Stimulated activated CD4-positive, alpha-beta T cell treated with anti-CD3 and anti-CD28 coated beads, Interleukin-2, amount 100 ng/mL, for 4 hours (primary cell): ENCODE measurements at places on chromosomes 11 and 22.

- no peak for DNase-seq
Observed at GRCh38 chr11:32821517-32821916, 8.2 kb upstream of the PRRG4 start.

- DNase-seq: no peak
Observed at GRCh38 chr22:31179345-31179744, 19.4 kb downstream of the RNF185 start.

GRCh38 chr11:63369165-63369970 is at the start of gene SLC22A9:
SLC22A9 (plus strand) TSS chr11:63369785; CDS start chr11:63370057, 272 bp downstream.
- DNase-seq: no peak

- no peak for DNase-seq
Observed at GRCh38 chr11:103359216-103359615, 250.0 kb downstream of the DYNC2H1 start.

GRCh38 chr22:49294656-49295464 is 532.8 kb downstream of the BRD1 start:
- DNase-seq: no peak

DNA sequence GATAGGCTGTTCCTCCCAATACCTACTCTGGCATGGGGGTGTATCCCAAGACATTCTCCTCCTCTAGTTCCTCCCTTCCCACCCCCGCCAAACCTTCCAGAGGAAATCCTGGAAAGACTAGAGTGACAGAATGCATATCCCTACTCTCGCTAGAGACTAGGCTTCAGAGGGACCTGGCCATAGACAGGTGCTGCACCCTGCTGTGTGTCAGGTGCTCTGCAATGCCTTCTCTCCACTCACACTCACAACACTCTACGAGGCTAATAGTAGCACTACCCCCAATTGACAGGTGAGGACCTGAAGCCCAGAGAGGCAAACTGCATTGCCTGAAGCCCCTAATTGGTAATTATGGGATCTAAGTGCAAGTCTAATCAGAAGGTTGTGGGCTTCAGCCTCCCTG is 46.2 kb upstream of the LMO1 start:
- no peak for DNase-seq

GRCh38 chr11:121246021-121246768 is 46.4 kb upstream of the SC5D start:
- DNase-seq: no peak

DNA sequence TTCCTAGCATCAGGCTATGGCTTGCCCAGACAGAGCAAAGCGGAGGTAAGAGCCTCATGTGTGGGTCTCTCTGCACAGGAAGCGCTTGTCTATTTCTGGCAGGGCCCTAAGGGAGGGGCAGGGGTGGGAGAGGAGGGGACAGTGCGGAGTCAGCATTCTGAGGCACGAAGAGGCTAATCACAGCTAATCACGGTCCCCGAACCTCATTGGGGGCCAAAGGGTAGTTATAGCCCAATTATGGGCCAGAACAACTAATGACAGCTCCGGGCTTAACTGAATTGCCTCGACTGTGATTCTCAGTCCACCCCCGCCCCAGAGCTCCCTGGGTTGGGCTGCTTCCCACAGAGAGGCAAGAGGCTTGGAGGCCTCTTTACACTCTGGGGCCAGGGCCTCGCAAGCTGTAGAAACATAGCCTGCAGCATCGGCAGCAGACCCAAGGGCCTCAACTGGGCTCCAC is 72.7 kb upstream of the PRDM11 start:
- no peak for DNase-seq

GRCh38 chr11:14070896-14071295 is 108.4 kb downstream of the SPON1 start:
- DNase-seq: no peak

- DNase-seq: no peak
Observed at GRCh38 chr11:78414321-78415051, 3.1 kb downstream of the GAB2 start.

DNA sequence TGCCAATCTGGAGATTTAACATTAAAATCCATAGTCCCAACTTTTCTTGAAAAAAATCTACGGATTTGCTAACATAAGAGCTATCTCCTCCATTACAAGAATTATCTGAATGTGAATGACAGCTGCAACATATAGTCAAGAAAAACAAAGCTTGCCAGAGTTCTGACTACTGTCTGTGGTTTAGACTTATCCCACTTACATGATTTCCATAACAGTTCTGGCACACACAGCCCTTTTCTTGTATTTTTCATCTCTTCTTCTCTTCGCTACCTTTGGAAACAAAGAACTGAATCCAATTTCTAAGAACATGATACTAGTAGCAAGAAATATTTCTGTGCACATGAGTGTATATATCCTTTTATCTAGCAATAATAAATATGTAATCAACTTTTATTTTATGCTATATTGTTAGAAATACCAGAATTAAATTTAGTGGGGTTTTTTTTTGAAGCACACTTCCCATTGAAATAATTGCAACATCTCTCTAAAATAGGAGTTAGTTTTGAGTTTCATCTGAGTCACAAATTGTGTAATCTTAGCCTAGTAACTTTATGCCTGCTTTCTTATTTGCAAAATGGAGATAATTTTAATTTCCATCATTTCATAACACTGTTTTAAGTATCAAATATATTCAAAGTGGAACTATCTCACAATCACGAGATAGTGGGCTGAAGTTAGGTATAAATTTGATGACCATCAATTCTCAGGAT is 1217.6 kb downstream of the JRKL start:
- DNase-seq: no peak

GRCh38 chr11:71504531-71504930 is 22.5 kb upstream of the KRTAP5-7 start:
- DNase-seq: no peak

DNA sequence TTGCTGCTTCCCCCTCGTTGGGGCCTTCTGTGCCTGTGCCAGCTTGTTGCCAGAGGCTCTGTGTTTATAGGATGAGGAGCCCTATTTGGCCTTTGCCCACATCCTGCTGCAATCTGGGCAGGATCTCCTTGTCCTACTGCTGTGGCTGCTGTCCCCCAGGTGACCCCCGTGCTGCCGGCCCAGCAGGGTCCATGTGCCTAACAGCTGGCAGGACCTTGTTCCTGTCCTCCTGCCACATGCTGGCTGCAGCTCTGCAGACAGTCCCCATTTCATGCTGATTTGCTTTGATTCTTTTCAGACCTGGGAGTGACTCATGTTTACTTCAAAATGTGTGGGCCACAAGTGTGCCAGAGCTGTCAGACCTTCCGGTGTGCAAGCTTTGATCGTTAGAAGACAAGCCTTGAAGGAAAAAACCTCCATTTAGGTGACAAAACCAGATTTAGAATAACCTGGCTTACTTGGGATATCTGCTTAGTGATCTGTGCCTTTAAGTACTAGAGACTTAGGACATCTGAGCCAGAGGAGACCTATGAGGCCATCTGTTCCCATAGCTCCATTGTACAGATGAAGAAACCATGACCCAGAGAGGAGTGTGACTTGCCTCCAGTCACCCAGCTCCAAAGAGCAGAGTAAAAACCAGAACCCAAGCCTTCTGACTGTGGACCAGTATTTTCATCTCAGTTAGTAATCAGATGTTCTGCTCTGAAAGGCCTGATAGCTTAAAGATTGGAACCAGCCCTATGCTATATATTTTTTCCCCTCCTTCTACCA is 11.1 kb downstream of the NAV2 start:
- peak; percentile 36 for DNase-seq

DNA sequence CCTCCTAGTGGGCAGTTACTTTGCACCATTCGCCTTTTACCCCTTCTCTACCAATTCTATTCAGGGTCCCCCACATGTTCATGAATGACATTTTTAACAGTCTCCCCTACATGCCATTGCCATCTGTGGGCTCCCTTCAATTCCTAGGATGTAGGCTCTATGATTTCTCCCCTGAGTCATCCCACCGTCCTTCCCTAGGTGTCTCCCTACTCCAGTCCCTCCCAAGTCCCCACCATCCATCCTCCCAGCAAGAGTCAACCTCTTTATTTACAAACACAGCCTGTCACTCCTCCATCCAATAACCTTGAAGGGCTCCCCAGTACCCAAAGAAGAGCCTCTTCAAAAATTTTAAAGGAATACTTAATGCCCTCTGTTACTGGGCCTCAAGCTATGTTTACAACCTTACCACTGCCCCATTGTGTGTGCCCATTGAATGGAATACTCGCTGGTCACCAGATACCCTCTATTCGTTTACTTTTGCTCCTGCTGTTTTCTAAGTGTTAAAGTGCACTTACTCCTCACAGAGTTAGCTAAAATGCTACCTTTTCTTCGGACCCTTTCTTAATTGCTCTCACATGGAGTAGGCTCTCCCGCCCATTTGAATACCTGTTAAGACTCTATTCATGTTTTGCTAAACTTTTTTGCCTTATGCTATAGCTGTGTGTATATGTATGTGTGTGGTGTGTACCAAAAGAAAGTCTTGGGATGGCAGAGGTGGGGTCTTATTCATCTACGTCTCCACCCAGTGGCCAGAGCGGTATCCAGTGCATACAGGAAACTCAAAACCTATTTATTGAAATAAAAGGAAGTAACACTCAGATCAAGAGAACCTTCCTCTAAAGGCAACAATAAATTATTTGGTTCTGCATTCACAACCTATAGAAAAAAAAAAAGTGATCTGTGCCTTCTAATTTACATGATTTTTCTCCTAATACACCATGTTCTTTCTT is 235.8 kb upstream of the CCDC90B start:
- DNase-seq: no peak

GRCh38 chr22:30627471-30627870 is 8.1 kb upstream of the SLC35E4 start:
- DNase-seq: no peak

- no peak for DNase-seq
Observed at GRCh38 chr11:27902981-27903624, 202.8 kb upstream of the BDNF start.

- DNase-seq: no peak
Observed at GRCh38 chr11:113689768-113690618, 16.1 kb downstream of the TMPRSS5 start.

DNA sequence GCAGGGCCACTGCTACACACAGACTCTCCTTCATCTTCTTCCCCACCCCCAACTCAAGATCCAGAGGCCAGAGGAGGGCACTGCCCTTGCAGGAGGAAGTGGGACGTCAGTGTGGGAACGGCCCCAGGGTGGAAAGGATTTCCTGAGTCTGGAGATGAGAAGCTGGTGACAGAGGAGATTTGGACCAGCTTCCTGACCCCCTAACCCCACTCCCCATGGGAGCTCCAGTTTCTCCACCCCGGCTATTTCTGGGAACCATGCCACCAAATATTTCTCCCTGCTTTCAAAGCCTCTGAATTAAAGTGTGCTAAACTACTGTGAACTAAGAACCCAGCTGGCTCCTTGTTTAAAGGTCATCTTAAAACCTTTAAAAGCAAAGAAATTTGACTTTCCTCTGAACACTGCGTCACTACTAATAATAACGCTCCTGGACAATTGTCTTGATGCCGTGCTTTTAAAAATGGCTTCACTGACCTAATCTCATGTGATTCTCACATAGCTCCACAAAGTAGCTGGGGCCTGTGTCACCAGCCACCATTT is 46.6 kb downstream of the CWC15 start:
- no peak for DNase-seq

GRCh38 chr11:95570845-95571244 is 218.7 kb downstream of the FAM76B start:
- no peak for DNase-seq

GRCh38 chr22:36104435-36104834 is 56.1 kb downstream of the APOL3 start:
- no peak for DNase-seq

GRCh38 chr11:99592266-99592665 is 571.5 kb downstream of the CNTN5 start:
- no peak for DNase-seq

- DNase-seq: no peak
Observed at GRCh38 chr11:73862986-73863385, 13.7 kb downstream of the COA4 start.

- DNase-seq: no peak
Observed at GRCh38 chr11:68659158-68659921, 25.0 kb upstream of the GAL start.

DNA sequence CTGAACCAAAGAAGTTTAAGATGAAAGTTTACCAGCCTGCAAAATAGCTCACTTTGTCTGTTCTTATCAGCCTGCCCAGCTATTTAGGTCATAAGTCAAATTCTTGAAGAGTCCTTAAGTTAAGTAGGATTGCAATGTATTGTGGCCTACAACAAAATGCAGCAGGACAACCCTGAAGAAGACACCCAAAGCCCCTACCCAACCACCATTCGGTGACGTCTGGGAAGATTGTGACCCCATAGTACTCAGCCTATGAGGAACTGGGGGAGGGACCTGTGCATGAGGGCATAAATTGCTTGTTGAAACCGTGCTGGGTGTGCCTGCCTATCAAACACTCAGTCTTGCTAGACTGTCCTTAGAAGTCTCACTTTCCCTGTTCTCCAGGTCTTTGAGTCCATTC is 50.5 kb upstream of the FDX1 start:
- no peak for DNase-seq

DNA sequence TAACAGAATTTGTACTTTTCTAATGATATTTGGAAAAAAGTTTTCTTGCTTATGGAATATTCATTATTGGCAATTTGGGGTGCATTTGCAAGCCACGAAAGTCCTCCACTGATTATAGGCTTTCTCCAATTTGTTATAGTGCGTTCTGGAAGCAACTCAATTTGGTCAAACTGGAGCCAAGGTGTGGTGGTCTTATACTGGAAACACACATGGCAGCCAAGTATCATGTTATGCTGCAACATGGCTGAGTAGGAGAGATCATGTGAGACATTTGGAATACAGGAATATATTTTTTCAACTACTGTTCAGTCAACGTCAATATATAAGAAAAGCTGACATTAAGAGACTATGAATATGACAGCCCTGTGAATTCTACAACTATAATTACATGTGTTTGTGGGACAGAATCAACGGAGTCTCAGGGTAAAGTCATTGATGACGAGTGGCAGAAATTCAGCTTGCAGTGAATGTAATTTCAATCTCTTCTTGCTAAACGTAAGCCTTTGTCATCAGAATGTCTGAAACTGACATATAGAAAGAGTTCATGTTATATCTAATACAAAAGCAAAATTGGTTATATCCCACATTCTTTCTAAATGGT is 83.8 kb upstream of the FIBIN start:
- DNase-seq: no peak

- DNase-seq: no peak
Observed at GRCh38 chr11:117747892-117748291, 49.1 kb downstream of the DSCAML1 start.

DNA sequence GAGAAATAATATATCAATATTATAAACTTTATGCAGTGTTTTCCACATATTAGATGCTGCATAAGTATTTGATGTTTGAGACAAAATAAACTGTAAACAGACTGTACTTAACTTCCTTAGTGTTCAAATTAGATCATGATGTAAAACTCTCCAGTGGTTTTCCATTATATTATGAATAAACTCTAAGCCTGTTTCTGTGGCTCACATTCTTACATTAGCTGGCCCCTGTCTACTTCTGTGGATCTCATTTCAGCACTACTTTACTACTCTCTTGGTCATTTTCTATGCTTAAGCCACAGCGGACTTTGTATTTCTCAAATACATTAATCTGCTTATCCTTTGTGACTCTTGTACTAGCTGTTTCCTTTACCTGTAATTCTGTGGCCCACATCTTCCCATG is 55.6 kb downstream of the ARHGEF12 start:
- no peak for DNase-seq

- DNase-seq: no peak
Observed at GRCh38 chr11:17171343-17171742, 36.4 kb downstream of the PIK3C2A start.
